ENCODE measurements at places on chromosomes 5 and 9. TPM values are rescaled to one million over a fixed set of nuclear protein-coding genes. Genes with fewer than 3 reads are reported as not detected.

The FGF18 gene
- not detected for total RNA-seq

The SPAAR gene
- not detected for total RNA-seq

The CHMP5 gene
- 48.4 TPM for total RNA-seq

The TMC1 gene
- not detected for total RNA-seq

The GARNL3 gene
- 1.8 TPM for total RNA-seq

All from T-helper 2 cell treated with Interferon-gamma antibody and Interleukin-4, amounts not matched to agents 100 ng/mL and 5 ng/mL, for 36 hours (primary cell).